ENCODE measurements at places on chromosomes 5 and 9. TPM values are rescaled to one million over a fixed set of nuclear protein-coding genes. Genes with fewer than 3 reads are reported as not detected.

Gene TAL2
- total RNA-seq, result not detected

Gene PPP3R2
- not detected for total RNA-seq

Gene MVB12B
- total RNA-seq, result 17.1 TPM

Gene FST
- total RNA-seq, result 1.1 TPM

Gene PALM2AKAP2
- 0.30 TPM for total RNA-seq

Gene CCNJL
- total RNA-seq, result not detected

Gene LMX1B
- total RNA-seq, result not detected

Gene DBN1
- total RNA-seq, result 69.5 TPM

DNA sequence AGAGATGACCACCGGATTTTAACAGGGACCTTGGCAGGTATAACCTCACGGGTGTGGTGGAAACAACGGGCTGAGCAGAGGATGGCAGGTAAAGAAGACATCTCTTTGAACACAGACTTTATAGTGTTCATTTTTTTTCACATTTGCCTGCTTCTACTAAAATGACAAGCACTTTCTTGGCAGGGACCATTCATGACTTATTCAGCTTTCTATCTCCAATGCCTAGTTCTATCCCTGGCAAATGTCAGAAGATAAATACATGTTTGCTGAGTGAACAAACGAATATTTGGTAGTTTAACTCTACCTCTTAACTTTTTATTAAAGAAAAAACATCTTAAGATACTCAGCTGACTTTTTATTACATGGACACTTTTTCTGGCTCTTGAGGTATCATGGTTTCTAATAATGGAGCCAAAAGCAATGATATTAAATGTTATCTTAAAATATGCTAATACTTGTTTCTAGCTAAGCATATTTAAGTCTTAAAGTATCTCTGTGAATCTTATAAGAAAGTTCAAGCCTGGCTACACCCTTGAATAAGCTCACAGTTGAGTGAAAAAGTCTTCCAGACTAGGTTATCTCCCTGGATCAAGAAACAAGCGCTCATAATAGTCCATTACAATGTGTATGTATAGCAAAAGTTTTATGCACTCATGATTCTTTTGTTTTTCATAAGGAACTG lies 8.5 kb downstream of the ELL2 start:
- H3K27ac ChIP-seq, result peak overlapping the region; percentile 25
- H3K4me1 ChIP-seq, result peaks cover 52% of the 10 kb centered on the region

GRCh38 chr5:112196584-112196983 lies 222.5 kb downstream of the EPB41L4A start:
- no peak for DNase-seq
- no peak overlapping the region for H3K4me3 ChIP-seq
- no peak overlapping the region for H3K27ac ChIP-seq
- H3K4me1 ChIP-seq, result no peaks in the 10 kb centered on the region
- H3K36me3 ChIP-seq, result no peaks in the 10 kb centered on the region
- H3K27me3 ChIP-seq, result peaks cover 10% of the 10 kb centered on the region

DNA sequence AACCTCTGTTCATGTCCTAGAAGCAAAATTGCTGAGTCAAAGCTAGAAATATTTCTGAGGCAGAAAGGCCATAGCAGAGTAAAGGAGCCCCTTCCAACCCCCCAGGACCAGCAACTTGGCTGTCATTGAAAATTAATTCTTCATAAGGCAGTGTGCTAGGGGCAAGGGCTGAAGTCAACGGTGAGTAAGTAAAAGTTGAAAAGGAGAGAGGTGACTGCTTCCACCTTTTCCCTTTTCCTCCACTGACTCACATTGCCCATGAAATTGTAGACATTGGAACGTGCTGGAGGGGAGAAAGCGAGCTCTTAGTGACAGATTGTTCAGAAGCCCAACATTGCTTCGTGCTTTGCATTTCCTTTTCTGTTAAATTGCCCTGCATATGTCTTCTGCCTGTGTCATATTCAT lies 19.1 kb downstream of the GLRA1 start:
- no peaks in the 10 kb centered on the region for H3K36me3 ChIP-seq
- no peak overlapping the region for H3K27ac ChIP-seq
- H3K4me1 ChIP-seq, result no peaks in the 10 kb centered on the region
- H3K27me3 ChIP-seq, result no peaks in the 10 kb centered on the region
- DNase-seq, result no peak
- no peak overlapping the region for H3K4me3 ChIP-seq

DNA sequence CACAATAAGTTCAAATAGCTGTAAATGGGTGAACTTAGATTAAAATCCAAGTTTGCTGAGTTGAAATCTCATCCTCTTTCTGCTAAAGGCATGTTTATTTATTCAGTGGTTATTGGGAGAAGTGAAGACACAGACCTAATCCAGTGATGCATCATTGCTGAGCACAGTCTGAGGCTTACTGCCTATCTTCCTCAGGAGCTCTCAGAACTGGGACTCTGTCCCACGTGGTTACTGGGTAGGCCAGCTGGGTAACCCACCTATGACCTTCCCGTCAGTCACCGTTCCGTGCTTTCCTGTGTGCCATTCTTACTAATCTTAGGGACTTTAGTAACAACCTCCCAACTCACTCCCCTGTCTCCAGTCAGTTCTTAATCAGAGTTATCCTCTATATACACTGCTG lies 226.8 kb upstream of the ATP10B start:
- H3K4me3 ChIP-seq, result no peak overlapping the region
- H3K27ac ChIP-seq, result no peak overlapping the region
- H3K36me3 ChIP-seq, result no peaks in the 10 kb centered on the region
- no peak for DNase-seq
- no peaks in the 10 kb centered on the region for H3K4me1 ChIP-seq
- no peaks in the 10 kb centered on the region for H3K27me3 ChIP-seq

DNA sequence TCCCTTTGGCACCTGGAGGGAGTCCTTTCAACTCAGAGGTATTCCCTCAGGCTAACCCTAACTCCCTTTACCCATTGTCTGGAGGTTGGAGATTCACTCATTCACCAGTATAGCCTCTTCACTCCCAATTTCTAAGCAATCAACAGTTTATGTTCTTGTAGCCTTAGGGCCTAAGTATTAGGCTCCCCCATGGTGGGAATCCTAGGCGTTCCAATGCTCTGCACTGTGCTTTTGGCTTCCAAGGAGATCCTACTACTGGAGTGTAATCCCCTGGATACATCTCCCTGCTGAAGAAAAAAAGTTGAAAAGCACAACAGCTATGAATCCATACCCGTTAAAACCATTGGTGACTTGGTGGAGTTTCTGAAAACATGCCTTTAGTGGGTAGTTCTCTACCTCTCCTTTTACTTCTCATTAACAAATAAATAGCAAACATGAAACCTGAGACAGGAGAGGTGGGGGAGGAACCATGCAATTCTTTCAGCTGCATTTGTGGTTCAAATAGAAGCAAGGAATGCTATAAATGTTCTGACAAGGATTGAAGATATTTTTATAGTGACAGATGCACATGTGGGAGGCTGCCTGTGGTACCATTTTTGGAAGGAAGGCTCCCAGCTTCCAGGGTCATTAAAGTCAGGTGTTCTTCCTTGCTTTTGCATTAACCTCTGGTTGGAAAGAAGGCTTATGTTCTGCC lies 397.1 kb downstream of the DMAC1 start:
- no peak for DNase-seq
- peaks cover 52% of the 10 kb centered on the region for H3K27me3 ChIP-seq
- H3K27ac ChIP-seq, result no peak overlapping the region
- H3K4me3 ChIP-seq, result no peak overlapping the region
- H3K4me1 ChIP-seq, result peaks cover 17% of the 10 kb centered on the region

GRCh38 chr9:112118009-112118408 lies 57.1 kb downstream of the SUSD1 start:
- no peak overlapping the region for H3K4me3 ChIP-seq
- no peak overlapping the region for H3K27ac ChIP-seq
- DNase-seq, result no peak
- no peaks in the 10 kb centered on the region for H3K36me3 ChIP-seq

DNA sequence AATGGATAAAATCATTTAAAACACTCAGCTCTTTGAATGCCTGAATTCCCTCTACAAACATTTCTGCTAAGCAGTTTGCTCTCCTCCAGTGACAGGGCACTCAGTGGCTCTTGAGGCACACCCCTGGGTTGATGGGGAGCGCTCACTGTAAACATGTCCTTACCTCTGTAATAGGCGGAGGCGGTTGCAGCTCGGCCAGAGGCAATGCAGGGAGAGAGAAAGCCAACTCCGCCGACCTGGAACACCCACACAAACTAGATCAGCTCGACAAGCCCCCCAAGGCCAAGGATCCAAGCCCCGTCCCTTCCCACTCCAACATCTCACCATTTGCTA lies 329 bp downstream of the CDC23 start:
- no peaks in the 10 kb centered on the region for H3K27me3 ChIP-seq
- peaks cover 10% of the 10 kb centered on the region for H3K36me3 ChIP-seq
- H3K4me1 ChIP-seq, result peaks cover 34% of the 10 kb centered on the region
- DNase-seq, result no peak

- no peak overlapping the region for H3K4me3 ChIP-seq
- H3K27ac ChIP-seq, result no peak overlapping the region
- H3K36me3 ChIP-seq, result no peaks in the 10 kb centered on the region
Measured at GRCh38 chr5:13585324-13585723, 359.2 kb downstream of the DNAH5 start.

- H3K27me3 ChIP-seq, result no peaks in the 10 kb centered on the region
- no peaks in the 10 kb centered on the region for H3K4me1 ChIP-seq
- no peak overlapping the region for H3K27ac ChIP-seq
- no peaks in the 10 kb centered on the region for H3K36me3 ChIP-seq
- H3K4me3 ChIP-seq, result no peak overlapping the region
- DNase-seq, result no peak
Measured at GRCh38 chr9:15018096-15018637, 107.9 kb upstream of the FREM1 start.

- DNase-seq, result no peak
- no peaks in the 10 kb centered on the region for H3K36me3 ChIP-seq
- peaks cover 76% of the 10 kb centered on the region for H3K4me1 ChIP-seq
- H3K27me3 ChIP-seq, result no peaks in the 10 kb centered on the region
- H3K4me3 ChIP-seq, result peak overlapping the region; percentile 10
- H3K27ac ChIP-seq, result peak overlapping the region; percentile 30
Measured at GRCh38 chr5:36883894-36884462, 7.4 kb downstream of the NIPBL start.

DNA sequence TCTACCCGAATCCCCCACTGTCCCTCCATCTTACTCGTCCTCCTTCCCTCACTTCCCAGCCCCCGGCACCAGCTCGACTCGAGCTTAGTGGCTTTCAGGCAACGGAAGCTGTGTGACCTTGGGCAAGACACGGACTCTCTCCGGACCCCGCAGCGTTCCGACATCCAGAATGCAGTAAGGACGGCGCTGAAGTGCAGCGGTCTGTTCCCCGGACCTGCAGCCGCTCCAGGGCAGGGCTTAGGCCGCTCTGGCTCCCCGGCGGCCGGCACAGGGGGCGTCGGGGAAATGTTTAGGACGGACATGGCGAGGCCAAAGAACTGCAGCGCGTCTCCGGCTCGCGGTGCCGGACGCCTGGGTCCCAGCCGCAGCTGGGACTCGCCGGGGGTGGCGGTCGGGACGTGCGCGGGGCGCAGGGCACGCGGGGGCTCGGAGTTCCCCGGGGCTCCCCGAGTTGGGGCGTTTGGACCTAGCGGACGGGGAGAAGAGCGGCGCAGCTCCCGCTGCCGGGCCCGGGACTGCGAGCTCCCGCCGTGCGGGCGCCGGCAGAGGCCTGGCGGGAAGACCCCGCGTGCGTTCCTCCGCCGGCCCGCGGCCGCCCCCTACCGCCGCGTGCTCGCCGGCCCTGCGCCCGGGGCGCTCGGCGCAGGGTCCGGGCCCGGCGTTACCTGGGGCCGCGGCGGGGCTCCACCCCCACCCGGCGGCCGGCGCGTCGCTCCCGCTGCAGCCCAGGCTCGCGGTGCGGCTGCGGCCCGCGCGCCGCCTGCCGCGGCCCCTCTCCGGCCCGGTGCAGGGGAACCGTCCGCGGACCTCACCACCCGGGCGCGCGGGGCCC lies 5.6 kb upstream of the RNF44 start:
- H3K27me3 ChIP-seq, result no peaks in the 10 kb centered on the region
- H3K4me3 ChIP-seq, result peak overlapping the region; percentile 92
- peaks cover 66% of the 10 kb centered on the region for H3K4me1 ChIP-seq
- no peaks in the 10 kb centered on the region for H3K36me3 ChIP-seq
- DNase-seq, result peak; percentile 68

DNA sequence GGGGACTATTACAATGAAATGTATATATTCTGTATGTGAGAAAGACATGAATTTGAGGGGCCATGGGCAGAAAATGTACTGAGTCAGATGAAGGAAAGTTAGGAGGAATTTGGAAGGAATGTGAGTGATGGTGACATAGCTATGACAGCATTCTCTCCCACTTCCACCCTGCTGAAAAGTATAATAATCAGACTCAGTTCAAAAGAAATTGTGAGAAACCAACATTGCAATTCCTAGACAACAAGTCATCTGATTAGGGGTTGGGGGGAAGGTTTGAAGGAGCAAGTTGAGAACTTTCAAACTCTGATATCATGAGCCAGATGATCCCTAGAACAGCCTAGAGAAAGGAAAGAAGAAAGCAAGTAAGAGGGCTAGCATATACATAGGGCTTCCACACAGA lies 370.6 kb downstream of the DMRTA1 start:
- no peaks in the 10 kb centered on the region for H3K4me1 ChIP-seq
- no peaks in the 10 kb centered on the region for H3K36me3 ChIP-seq
- no peaks in the 10 kb centered on the region for H3K27me3 ChIP-seq
- no peak overlapping the region for H3K27ac ChIP-seq
- DNase-seq, result no peak

DNA sequence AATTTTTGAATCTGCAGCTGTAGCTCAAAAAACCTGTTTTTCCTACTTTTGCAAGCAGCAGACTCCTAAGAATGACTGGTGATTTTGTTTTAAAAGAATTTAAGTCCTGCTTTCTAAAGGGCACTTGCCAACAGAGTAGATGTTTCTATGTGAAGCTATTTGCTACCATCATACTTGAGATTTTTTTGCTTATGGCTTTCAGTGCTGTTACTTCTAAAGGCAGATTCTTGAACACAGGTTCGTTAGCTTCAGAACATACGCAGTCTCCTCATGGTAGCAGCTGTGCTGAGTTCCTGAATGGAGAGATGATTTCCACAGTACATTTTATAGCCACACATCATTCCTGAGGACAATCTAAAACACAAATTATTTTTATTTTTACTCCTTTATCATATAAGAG lies 24.4 kb upstream of the ELL2 start:
- H3K36me3 ChIP-seq, result no peaks in the 10 kb centered on the region
- DNase-seq, result no peak
- H3K27me3 ChIP-seq, result no peaks in the 10 kb centered on the region
- no peak overlapping the region for H3K27ac ChIP-seq
- no peaks in the 10 kb centered on the region for H3K4me1 ChIP-seq
- H3K4me3 ChIP-seq, result no peak overlapping the region

DNA sequence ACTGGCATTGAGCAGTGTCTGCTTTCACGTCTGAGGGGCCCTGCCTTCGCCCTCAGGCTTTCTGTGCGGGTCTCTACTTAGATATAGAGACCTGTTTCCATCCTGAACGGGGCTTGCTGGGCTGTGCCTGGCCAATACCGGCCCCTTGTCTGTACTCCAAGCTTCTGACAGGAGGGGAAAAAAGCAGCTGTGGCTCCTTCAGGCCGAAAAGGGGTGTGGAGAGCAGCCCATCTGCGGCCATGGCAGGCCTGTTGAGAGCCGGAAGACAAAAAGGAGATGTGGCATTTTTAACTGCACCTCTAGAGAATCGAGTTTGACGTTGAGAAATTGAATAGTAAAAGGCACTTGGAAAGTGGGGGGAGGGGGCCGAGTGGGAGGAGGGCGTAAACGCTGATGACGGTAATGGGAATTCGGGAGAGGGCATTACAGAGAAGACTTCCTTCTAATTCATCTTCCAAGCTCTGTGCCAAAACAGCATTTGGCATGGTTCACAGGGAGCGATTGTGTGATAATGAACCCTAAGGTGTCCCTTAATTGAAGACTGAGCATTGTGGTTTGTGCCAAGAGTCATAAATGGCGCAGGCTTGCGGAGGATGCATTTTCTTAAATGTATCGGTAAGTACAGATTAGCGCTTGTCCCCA lies 25.1 kb upstream of the PRDM12 start:
- H3K4me1 ChIP-seq, result no peaks in the 10 kb centered on the region
- no peaks in the 10 kb centered on the region for H3K36me3 ChIP-seq
- no peak overlapping the region for H3K27ac ChIP-seq
- H3K27me3 ChIP-seq, result no peaks in the 10 kb centered on the region
- no peak overlapping the region for H3K4me3 ChIP-seq
- no peak for DNase-seq

Measured in activated T-cell treated with anti-CD3 and anti-CD28 coated beads, Interleukin-2, amount 50 U/mL, for 72 hours (primary cell).